Right atrium auricular region (tissue), 2 donors: ENCODE measurements at places on chromosomes 7 and 10. TPM values are rescaled to one million over a fixed set of nuclear protein-coding genes. Genes with fewer than 3 reads are reported as not detected.

The THSD7A gene
- 0.85 TPM for total RNA-seq

DNA sequence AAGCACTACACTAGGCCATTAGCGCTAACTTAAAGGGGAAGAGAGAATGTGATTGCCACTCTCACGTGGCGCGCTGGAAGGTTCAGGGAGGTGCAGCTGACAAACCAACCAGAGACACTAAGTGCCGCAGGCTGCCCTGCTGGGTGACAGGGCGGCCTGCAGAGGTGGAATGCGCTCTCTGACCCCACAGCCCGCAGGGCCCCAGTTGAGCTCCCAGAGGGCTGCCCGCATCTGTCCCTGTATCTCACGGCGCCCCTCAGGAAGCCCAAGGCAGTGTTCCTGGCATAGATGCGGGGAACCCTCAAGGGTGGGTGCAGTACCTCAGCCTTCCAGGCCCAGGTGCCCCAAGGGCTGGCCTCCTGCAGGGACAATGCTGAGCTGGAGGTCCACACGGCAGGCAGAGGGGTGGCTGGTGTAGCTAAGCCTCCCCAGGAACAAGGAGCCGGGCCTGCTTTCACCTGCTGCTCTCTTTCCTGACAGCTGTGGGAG, 66.6 kb downstream of the CALML3 start:
- no peaks in the 10 kb centered on the region for H3K27me3 ChIP-seq
- H3K4me3 ChIP-seq = no peak overlapping the region
- no peaks in the 10 kb centered on the region for H3K36me3 ChIP-seq

- H3K36me3 ChIP-seq = no peaks in the 10 kb centered on the region
- no peak overlapping the region for H3K27ac ChIP-seq
- no peaks in the 10 kb centered on the region for H3K4me1 ChIP-seq
- H3K27me3 ChIP-seq = no peaks in the 10 kb centered on the region
- H3K4me3 ChIP-seq = no peak overlapping the region
These were observed 35.4 kb upstream of the GPAM start for GRCh38 chr10:112218960-112219359.

DNA sequence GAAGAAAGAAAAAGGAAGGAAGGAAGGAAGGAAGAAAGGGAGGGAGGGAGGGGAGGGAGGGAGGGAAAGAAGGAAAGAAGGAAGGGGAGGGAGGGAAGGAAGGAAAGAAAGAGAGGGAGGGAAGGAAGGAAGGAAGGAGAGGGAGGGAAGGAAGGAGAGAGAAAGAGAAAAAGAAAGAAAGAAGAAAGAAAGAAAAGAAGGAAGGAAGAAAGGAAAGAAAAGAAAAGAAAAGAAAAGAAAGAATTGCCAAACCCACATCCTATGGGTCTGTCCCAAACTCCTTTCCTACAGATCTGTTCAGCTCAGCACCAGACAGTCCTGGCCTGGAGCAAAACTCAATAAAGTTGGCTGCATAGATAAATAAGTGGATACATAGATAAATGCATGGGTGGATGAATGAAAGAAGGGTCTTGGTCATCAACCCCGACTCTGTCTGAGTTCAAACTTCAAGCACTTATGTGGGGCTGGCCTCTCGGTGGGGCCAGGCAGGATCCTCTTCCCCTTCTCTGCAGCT, 17.2 kb upstream of the TLX1 start:
- H3K4me3 ChIP-seq = no peak overlapping the region
- H3K27ac ChIP-seq = no peak overlapping the region
- no peaks in the 10 kb centered on the region for H3K36me3 ChIP-seq

- no peak overlapping the region for H3K4me3 ChIP-seq
- H3K4me1 ChIP-seq = peaks cover 36% of the 10 kb centered on the region
- no peak for DNase-seq
- H3K36me3 ChIP-seq = no peaks in the 10 kb centered on the region
- H3K27me3 ChIP-seq = no peaks in the 10 kb centered on the region
These were observed 139.7 kb downstream of the ADK start for GRCh38 chr10:74290708-74291107.

The ZNF853 gene
- total RNA-seq = 25.2 TPM

The CHAT gene
- total RNA-seq = not detected

DNA sequence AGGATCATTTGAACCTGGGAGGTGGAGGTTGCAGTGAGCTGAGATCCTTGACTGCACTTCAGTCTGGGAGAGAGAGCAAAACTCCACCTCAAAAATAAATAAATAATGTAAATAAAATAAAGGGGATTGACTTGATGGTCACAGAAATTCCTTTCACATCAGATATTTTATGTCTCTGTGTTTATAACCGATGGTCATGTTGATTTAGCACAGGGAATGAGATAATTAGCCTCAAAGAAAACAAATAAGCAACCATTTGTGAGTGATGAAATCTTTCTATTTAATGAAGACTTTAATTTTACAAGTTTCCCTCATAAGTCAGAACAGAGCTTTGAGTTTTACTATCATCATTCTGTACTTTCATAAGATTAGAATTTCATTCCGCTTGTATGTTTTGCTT, 64.8 kb upstream of the NUPR2 start:
- DNase-seq = no peak
- H3K27me3 ChIP-seq = no peaks in the 10 kb centered on the region
- H3K36me3 ChIP-seq = no peaks in the 10 kb centered on the region
- no peak overlapping the region for H3K27ac ChIP-seq
- no peak overlapping the region for H3K4me3 ChIP-seq
- H3K4me1 ChIP-seq = peaks cover 2% of the 10 kb centered on the region

DNA sequence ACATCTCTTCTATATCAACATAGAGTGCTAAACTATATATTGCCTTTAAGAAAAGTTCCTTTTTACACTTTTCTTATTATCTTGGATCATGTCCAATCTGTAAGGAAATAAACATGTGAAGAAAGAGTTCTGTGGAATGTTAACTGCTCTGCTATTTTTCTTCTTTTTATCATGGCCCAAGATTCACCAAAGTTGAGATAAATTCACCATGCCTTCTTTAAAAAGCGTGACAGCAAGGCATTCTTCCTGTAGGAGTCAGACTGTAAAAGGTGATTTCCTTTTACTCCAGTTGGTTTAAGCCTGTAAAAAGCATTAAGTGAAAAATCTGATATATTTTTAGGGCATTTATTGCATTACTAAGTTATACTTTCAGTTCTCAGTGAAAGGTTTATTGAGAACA, 165.7 kb upstream of the FZD1 start:
- H3K27ac ChIP-seq = no peak overlapping the region
- no peaks in the 10 kb centered on the region for H3K36me3 ChIP-seq
- no peaks in the 10 kb centered on the region for H3K27me3 ChIP-seq
- H3K4me3 ChIP-seq = no peak overlapping the region
- H3K4me1 ChIP-seq = no peaks in the 10 kb centered on the region

The ZNF32 gene
- total RNA-seq = 56.5 TPM

DNA sequence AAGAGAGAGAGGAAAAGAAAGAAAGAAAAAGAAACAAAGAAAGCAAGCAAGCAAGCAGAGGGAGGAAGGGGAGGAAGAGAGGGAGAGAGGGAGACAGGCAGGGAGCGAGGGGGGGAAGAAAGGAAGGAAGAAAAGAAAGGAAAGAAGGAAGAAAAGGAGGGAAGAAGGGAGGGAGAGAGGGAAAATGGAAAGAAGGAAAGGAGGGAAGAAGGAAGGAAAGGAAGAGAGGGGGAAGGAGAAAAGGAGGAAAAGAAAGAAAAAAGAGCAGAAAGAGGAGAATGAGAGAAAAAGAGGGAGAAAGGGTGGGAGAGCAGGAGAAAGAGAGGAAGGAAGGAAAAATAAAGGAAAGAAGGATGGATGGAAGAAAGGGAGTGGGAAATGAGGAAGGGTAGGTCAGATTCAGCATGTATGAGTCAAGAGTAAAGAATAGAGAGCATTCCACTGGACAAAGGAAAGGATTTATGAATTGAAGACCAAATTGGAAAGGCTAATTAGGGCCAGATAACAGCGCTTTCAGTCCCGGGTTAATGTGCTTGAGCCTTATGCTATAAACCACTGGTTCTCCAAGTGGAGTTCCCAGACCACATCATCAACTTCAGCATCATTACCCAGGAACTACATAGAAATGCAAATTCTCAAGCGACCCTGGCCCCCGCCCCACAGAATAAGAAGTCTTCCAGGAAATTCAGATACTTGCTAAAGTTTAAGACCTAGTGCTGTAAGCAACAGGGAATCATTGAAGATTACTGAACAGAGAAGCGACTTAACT, 85.1 kb downstream of the C10orf90 start:
- H3K27me3 ChIP-seq = no peaks in the 10 kb centered on the region
- no peaks in the 10 kb centered on the region for H3K4me1 ChIP-seq
- no peaks in the 10 kb centered on the region for H3K36me3 ChIP-seq

The TDRD1 gene
- 0.12 TPM for total RNA-seq

DNA sequence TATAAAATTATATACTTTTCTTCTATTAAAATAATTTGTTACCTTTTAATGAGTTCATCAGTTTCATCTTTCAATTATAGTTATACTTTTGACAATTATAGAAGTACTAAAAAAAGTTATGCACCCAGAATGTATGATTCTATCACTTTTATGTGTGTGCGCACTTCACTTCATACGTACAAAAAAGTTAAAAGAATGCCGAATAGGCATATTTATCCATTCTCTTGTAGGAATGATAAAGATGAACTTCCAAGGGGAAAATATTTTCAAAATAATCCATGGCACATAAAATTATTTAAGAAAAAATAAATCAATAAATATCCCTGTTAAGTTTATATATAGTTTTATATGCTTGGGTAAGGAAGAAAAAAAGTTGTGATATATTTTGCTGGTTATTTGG, 166.9 kb upstream of the PRSS1 start:
- H3K36me3 ChIP-seq = no peaks in the 10 kb centered on the region
- DNase-seq = no peak
- H3K27ac ChIP-seq = no peak overlapping the region
- H3K27me3 ChIP-seq = no peaks in the 10 kb centered on the region
- H3K4me1 ChIP-seq = no peaks in the 10 kb centered on the region

GRCh38 chr10:77565590-77566023, 72.0 kb downstream of the KCNMA1 start:
- no peaks in the 10 kb centered on the region for H3K36me3 ChIP-seq
- H3K4me1 ChIP-seq = no peaks in the 10 kb centered on the region
- DNase-seq = no peak
- no peak overlapping the region for H3K4me3 ChIP-seq

DNA sequence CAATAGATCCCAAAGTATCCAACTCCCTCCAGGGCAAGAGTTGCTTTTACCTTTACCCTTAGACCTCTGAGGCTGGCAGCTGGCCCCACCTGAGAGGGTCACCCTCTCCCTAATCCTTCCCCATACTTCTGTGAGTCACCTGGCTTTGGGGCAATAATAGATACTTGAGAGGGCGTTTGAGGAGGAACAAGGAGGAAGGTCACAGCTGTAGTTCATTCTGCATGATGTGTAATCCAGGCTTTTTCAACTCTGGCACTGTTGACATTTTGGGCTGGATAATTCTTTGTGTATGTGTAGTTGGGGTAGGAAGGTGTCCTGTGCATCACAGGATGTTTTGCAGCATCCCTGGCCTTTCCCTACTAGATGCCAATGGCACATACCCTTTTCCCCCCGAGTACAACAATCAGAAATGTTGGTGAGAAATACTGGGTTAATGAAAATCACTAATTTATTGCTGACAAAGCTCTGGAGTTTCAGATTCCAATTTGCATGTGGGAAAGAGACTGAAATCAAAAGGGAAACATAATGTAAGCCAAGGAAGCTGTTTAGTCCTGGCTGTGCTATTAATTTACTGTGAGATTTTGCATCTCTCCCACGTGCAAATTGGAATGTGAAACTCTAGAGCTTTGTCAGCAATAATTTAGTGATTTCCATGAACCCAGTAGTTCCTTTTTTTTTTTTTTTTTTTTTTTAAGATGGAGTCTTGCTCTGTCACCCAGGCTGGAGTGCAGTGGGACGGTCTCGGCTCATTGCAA, 3.6 kb downstream of the BLVRA start:
- H3K36me3 ChIP-seq = no peaks in the 10 kb centered on the region
- H3K27ac ChIP-seq = no peak overlapping the region
- no peaks in the 10 kb centered on the region for H3K27me3 ChIP-seq
- no peak for DNase-seq

The ENKUR gene
- total RNA-seq = not detected

DNA sequence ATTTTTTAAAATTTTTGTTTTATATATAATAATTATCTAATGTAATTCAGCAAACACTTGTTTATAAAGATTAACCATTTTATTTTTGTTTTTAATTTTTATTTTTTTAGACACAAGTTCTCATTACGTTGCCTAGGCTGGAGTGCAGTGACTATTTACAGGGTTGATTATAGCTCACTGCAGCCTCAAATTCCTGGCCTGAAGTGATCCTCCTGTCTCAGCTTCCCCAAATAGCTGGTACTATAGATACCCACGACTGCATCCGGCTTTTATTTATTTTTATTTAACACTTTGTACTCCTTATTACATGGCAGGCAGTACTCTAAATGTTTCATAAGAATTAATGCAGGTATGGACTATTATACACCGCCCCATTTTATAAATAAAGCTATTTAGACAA, 288.7 kb downstream of the MDFIC start:
- no peaks in the 10 kb centered on the region for H3K27me3 ChIP-seq
- H3K27ac ChIP-seq = no peak overlapping the region
- no peak for DNase-seq

The MIOS gene
- 19.7 TPM for total RNA-seq

The SPDYE8 gene
- total RNA-seq = not detected

The LRIT1 gene
- not detected for total RNA-seq

GRCh38 chr7:85185424-85186082, 1.3 kb downstream of the SEMA3D start:
- peak overlapping the region; percentile 55 for H3K4me3 ChIP-seq
- DNase-seq = peak; percentile 76
- H3K4me1 ChIP-seq = peaks cover 15% of the 10 kb centered on the region
- H3K27ac ChIP-seq = peak overlapping the region; percentile 50
- no peaks in the 10 kb centered on the region for H3K27me3 ChIP-seq
- H3K36me3 ChIP-seq = no peaks in the 10 kb centered on the region

The SLC26A3 gene
- total RNA-seq = not detected

GRCh38 chr10:3260066-3260834, 87.7 kb upstream of the PITRM1 start:
- no peak overlapping the region for H3K27ac ChIP-seq

The SLC35G1 gene
- 3.5 TPM for total RNA-seq

- H3K36me3 ChIP-seq = no peaks in the 10 kb centered on the region
- no peak for DNase-seq
- H3K27me3 ChIP-seq = no peaks in the 10 kb centered on the region
- H3K4me3 ChIP-seq = no peak overlapping the region
- H3K27ac ChIP-seq = no peak overlapping the region
These were observed 18.6 kb downstream of the INA start for GRCh38 chr10:103295374-103296015.

The FKBP14 gene
- 6.1 TPM for total RNA-seq

GRCh38 chr7:122225874-122226273, 78.7 kb downstream of the FEZF1 start:
- H3K36me3 ChIP-seq = no peaks in the 10 kb centered on the region
- H3K27me3 ChIP-seq = no peaks in the 10 kb centered on the region
- H3K4me1 ChIP-seq = no peaks in the 10 kb centered on the region

- no peaks in the 10 kb centered on the region for H3K4me1 ChIP-seq
- H3K27me3 ChIP-seq = no peaks in the 10 kb centered on the region
- H3K27ac ChIP-seq = no peak overlapping the region
These were observed 2.1 kb downstream of the CAMK1D start for GRCh38 chr10:12351447-12351846.
